ENCODE measurements at places on chromosomes 13 and 19. TPM values are rescaled to one million over a fixed set of nuclear protein-coding genes. Genes with fewer than 3 reads are reported as not detected.

GRCh38 chr19:16849168-16849567, 20.0 kb downstream of the SIN3B start:
- peak; percentile 55 for DNase-seq

- DNase-seq: no peak
Observed at GRCh38 chr13:110309661-110310524, 2.8 kb downstream of the COL4A2 start.

DNA sequence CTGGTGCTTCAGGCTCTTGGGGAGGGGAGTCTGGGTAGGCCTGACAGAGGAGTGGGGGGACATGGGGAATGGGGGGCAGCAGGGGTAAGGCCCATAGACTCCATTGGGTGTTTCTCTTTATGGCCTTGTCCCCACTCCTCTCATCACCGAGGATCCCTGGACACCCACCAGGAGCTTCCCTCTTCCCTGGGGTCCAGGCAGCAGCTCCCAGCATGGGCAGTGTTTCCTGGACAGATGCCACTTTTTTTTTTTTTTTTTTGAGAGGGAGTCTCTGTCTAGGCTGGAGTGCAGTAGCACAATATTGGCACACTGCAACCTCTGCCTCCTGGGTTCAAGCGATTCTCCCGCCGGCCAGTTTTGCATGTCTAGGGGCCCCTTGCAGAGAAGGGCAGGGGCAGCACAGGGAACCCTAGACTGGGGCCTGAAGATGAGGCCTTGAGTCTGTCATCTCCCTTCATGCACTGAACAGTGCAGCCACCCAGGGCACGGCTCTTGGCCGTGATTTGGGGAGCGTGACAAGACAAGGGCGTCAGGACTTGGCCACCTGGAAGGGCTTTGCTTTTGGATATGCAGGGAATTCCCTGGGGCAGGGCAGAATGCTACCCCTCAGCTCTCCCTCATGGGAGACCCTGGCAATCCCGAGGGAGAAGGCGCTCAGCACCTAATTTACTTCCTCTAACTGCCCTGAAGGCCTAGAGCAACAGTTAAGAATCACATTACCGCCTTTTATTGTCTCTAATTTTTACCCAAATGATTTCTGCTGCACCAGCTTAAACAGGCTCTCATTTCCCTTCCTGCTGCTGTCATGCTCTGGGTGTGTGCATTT, 213.9 kb upstream of the ZNF536 start:
- no peak for DNase-seq

DNA sequence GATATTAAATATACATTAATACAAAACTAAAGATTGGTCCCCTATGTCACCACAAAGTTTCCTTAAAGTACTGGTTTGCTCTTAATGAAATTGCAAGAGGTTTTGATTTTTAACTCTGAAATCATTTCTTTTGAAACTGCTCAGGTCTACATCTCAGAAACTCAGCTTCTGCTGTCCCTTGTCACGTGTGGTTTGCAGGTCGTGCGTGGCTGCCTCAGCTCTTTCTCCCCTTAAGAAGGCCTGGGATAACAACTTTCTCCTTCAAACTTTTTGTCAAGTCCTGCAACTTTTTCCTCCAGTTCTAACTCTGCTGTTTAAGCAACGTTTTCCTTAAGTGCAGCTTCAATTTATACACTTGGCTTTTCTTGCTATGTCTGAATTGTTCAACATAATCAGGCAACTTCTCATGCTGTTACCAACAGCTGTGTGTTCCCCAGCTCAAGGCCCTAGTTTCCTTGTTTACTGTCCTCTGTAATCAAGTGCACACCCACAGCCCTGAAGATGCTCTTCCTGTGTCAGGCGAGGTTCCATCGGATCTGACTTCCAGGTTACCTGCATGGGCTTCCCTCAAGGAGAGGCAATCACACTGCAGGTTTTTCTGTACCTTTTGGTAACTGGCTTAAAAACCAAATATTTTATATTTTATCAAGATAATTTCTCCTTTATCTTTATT, 13.5 kb downstream of the C13orf46 start:
- no peak for DNase-seq

The ZNF792 gene
- 1.7 TPM for total RNA-seq
